ENCODE measurements at places on chromosomes 3 and 15.

GRCh38 chr3:13595485-13595884 is 46.6 kb downstream of the FBLN2 start:
- no peak for DNase-seq

DNA sequence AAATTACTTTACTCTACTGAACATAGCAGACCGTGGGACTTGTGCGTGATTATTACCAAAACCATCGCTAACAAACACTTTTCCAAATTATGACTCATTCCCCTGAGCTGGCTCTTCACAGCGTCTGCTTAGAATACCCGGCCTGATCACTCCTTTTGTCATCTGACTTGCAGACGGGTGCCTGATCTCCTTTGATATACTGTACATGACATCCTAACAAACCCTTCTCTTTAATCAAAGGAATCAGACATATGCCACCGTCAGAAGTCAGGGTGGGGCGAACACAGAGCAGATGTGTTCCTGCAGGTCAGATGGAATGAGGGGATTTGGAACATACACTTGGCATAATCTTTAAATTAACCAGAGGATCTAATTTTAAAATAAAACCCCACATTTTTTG is 48.5 kb upstream of the SH3GL3 start:
- no peak for DNase-seq

GRCh38 chr3:14478956-14479550 is 61.1 kb downstream of the GRIP2 start:
- DNase-seq: no peak

- DNase-seq: no peak
Observed at GRCh38 chr3:149511040-149511626, 36.6 kb downstream of the TM4SF4 start.

DNA sequence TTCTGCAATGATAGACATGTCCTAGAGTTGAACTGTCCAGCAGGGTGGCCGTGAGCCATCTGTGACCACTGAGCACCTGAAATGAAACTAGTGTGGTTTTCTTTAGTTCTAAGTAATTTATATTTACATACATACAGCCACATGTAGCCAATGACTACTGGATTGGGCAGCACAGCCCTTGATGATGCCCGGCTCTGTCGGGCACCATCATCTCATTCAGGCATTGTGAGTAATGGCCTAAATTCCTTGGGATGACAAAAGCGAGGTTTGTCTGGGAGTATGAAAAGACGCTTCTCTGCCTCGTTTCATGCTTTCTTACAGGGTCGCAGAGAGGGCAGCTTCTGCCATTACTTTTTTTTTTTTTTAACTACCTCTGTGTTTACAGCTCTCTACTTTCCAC is 251.9 kb upstream of the HES1 start:
- DNase-seq: no peak

GRCh38 chr3:104992676-104993075 is 374.0 kb upstream of the ALCAM start:
- DNase-seq: no peak

DNA sequence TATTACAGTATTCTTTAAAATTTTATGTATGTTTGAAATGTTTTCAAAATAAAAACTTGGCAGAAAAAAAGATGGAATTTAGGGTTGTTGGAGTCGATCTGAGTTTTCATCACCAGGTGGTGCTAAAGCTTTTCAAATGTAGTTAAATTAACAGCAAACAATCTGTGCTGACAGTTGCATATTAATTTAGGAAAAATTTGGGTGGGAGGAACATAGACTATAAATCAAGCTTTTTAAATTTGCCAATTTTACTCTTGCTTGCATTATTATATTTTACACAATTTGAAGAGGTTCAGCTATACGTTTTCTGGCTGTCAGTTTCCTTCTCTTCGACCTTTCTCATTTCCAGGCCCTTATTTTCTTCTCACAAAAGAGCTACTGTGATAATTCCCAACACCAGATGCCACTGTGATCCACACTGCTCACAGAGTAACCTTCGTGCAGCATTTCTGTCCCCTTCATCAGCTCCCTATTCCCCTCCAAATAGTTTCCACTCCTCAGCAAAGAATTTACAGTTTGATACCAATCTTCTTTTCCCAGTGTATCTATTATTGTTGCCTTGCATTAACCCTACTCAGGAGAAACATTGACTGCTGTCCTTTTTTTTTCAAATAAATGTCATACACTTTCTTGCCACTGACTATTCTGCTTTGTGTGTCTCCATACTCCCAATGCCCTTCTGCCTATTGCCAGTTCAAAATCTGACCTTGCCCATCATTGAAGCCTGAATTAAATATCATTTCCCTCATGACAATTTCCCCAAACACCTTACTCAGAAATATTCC is 53.4 kb upstream of the EIF5A2 start:
- peak; percentile 15 for DNase-seq

GRCh38 chr3:165669967-165670366 is 167.3 kb downstream of the BCHE start:
- no peak for DNase-seq

DNA sequence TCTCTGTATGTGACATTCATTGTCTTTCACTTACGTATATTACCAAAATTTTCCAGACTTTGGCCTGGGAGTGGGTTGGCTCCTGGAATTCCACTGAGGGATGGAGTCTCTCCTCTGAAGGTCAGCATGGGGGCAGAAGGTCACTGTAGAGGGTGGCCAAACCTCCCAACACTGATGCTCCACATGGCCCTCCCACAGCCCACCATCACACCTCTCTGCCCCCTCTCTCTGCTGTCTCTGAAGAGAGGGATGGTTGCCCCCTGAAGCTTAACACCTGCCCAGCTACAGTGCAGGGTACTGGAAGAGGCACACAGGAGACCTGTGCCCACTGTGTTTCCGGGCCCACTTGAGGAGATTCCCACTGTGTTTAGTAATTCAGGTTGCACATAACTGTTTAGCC is 52.2 kb downstream of the CMTM6 start:
- no peak for DNase-seq

GRCh38 chr3:149934524-149934923 is 36.2 kb downstream of the PFN2 start:
- no peak for DNase-seq

GRCh38 chr3:87541723-87542122 is 265.3 kb upstream of the POU1F1 start:
- DNase-seq: no peak

- no peak for DNase-seq
Observed at GRCh38 chr3:70635301-70635700, 322.9 kb upstream of the MDFIC2 start.

GRCh38 chr3:122217901-122218300 is 34.4 kb downstream of the CASR start:
- DNase-seq: no peak

DNA sequence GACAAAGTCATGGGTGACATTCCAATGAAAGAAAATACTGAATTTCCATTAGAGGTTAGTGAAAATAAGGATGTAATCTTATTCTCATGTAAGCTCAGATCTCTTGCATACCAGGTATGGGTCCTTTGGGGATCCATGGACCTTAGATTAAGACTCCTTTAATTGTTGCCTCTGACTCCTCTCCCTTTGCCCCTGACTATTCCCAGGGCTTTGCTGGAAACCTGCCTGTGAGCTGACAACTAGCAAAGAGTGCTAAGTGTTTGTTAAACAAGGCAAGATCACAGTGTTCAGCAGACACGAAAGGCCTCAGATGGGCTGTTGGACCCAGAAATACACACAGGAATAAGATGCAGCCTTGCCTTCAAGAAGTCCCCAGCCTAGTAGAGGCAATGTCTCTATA is 32.1 kb downstream of the ACKR2 start:
- no peak for DNase-seq

DNA sequence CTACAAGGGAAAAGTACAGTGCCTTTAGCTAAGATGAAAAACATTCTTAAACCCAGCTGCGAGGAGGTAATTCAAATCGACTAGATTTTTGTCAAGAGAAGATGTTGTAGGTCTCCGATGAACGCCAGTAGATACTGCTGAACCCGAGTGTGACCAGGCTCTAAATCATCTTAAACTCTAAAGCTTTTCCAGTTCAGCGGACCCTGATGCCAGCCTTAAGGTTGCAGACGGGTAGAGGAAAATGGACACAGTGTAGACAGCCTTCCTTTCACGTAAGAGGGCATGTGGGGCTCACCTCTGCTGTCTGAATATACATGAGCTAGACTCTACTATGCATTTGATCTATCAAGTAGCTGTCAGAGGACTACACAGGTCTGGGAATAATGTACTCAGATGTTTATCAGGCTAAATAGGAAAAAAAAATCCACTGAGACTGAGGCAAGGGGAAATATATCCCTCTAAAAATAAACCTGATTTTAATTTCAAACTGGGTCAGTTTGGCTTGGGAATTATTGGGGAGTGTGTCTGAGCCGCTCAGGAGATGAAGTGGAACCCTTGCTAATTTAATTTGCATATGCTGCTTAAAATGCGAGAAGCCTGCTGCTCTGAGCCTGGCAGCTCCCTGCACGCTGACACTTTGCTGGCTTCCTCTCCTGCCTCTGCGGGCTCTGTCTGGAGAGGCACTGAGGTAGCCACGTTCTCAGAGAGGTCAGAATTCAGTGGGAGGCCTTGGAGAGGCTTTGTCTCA is 151.9 kb downstream of the CADPS start:
- no peak for DNase-seq

- DNase-seq: peak; percentile 54
Observed at GRCh38 chr3:155745795-155746550, 1.1 kb upstream of the PLCH1 start.

GRCh38 chr15:78960308-78960707 is 15.5 kb upstream of the CTSH start:
- no peak for DNase-seq

Measured in endothelial cell (in vitro differentiated cells).